Heart left ventricle (tissue), 16 donors: ENCODE measurements at places on chromosomes 16 and 17.

DNA sequence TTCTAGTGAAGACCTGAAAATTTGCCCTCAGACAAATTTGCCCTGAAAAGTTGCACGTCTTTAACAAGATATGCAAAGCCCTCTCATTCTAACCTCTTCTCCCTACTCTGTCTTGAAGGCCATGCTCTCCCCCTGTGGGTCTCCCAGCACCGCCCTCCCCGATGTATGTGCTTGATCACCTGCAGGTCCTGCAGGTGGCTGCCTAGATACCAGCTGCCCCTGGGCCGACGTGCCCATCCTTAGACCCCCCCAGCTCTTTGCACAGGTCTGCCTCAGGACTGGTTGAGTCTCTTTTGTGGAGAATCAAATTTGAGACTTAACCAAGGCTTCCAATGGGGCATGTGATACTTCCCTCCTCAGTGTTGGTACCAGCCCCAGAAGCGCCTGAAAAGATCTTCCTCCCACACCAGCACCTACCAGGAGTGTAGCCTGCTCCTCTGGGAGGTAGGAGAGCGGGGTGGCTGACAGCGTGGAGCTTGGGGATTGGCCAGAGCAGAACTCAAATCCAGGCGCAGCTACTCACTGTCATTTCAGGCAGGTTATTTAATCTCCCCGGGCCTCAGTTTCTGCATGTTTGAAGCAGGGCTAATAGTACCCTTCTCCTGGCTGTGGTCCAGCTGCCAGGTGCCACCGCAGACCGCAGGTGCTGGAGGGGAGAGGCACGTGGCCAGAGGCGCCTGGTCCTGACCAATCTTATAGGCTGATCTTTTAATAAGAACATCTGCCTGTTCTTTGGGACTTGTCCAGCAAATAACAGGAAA is 4.5 kb upstream of the MRPL38 start:
- no peak for DNase-seq

DNA sequence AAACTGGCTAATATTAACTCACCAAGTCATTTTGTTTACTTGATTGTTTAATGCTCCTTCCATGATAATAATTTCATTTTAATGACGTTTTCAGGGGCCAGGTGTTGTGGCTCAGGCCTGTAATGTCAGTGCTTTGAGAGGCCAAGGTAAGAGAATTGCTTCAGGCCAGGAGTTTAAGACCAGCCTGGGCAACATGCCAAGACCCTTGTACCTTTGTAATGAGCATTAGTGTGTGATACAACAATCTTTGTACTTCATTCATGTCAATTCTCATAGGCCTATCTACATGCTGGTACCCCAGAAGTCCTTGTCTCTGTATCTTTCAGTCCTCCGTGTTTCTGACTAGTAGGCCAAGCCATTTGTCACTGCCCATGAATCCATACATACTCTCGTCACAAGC is 296.9 kb downstream of the ZFHX3 start:
- no peak for DNase-seq

GRCh38 chr17:77479372-77480198 is 338.8 kb downstream of the SEC14L1 start:
- peak; percentile 49 for DNase-seq

- no peak for DNase-seq
Measured at GRCh38 chr16:10123141-10123540, 59.1 kb downstream of the GRIN2A start.

- DNase-seq, result peak; percentile 54
Measured at GRCh38 chr17:83057397-83057761, 22.0 kb upstream of the METRNL start.

DNA sequence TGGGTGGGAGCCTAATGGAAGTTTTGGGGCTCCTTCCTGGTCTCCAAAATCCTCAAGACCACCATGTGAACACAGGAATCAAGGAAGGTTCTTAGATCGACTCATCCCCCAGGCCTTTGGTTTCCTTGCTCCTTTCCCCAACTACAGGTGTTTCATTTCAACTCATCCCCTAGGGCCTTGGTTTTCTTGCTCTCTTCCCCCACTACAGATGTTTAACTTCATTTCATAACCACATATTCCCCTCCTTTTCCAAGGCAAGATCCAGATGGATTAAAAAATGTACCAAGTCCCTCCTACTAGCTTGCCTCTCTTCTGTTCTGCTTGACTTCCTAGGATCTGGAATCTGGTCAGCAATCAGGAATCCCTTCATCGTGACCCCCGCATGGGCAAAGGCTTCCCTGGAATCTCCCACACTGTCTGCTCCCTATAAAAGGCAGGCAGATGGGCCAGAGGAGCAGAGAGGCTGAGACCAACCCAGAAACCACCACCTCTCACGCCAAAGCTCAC is at the start of gene CCL11:
TSS of gene CCL11 (plus strand) at position 457 of the 507 bp plus-strand sequence. CDS start 67 bp downstream, outside the sequence.
- peak; percentile 28 for DNase-seq

- no peak for DNase-seq
Measured at GRCh38 chr16:67425061-67425460, 5.9 kb upstream of the HSD11B2 start.
